Right atrium auricular region (tissue), 2 donors: ENCODE measurements at places on chromosomes 7 and 10.

- no peak for DNase-seq
Observed at GRCh38 chr7:78169992-78170391, 371.4 kb downstream of the PHTF2 start.

- DNase-seq: no peak
Observed at GRCh38 chr10:18104223-18104872, 35.9 kb upstream of the CACNB2 start.

- DNase-seq: no peak
Observed at GRCh38 chr7:47584536-47584895, 2.6 kb upstream of the TNS3 start.

DNA sequence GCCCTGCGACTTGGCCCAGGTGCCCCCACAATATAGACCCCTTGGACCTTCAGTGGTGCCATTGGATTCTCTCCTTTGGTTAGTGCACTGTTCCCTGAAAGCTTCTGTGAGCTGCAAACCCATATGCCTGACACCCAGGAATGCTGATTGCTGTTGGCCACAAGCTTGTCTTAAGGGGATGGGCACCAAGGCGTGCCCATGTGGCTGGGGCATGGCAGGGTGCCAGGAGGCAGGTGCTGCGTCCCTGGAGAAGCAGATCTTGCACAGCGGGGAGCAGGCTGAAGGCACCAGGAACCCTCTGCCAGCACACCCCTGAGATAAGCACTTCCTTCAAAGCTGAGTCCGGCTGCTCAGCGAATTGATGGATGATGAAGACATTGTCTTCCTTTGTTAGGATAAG lies 411.8 kb downstream of the SDK1 start:
- no peak for DNase-seq

DNA sequence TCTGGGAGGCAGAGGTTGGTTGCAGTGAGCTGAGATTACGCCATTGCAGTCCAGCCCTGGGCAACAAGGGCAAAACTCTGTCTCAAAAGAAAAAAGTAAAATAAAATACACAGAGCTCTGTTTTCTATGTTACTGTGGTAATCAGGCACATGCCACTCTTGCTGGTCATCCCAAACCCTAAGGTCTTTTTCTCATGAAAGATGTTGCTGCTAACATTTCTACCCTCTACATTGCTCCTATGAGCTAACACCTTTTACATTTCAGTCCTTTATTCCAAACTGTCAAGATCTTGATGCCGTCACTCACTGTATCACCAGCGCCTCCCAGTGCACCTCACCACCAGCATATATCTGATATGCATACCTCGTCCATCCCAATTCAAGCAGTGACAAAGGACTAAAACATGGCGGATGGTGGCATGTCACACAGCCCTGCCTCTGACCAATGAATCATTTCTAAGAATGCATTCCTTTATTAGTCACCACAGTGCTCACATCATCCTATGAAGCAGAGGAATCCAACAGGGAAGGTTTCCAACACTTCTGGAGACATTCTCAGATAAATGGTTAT lies 4.3 kb downstream of the DAGLB start:
- no peak for DNase-seq

- no peak for DNase-seq
Observed at GRCh38 chr10:14262836-14263425, 67.8 kb downstream of the FRMD4A start.

- DNase-seq: no peak
Observed at GRCh38 chr10:108204528-108205305, 1040.2 kb upstream of the SORCS1 start.

DNA sequence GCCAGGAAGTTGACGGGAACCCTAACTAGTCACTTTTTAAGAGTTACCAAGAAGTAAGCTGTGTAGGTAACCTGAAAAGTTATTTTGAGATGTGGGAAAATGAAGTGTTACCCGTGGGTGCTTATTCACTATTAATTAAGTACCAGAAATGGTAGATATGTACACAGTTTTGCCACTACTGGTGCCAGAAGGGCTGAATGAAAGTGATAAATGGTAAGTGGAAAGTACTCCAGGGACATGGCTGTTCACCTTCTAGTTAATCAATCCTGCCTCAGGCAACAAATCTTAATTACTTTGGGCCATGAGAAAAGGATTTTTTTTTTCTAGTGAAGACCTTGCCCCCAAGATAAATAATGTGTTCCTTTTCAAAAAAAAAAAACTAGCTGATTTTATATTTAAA lies 15.8 kb downstream of the NET1 start:
- DNase-seq: no peak

DNA sequence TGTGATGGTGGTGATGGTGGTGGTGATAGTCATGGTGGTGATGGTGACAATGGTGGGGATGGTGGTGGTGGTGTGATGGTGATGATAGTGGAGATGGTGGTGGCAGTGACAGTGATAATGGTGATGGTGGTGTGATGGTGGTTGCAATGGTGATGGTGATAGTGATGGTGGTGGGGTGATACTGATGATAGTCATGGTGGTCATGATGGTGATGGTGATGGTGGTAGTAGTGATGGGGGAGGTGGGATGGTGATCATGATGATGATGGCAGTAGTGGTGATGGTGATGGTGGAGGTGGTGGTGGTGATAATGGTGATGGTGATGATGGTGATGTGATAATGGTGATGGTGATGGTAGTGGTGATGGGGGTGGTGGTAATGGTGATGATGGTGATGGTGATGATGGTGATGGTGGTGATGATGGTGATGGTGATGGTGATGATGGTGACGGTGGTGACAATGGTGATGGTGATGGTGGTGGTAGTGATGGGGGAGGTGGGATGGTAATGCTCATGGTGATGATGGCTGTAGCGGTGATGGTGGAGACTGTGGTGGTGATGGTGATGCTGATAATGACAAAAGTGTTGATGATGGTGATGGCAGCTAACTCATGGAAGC lies 4.7 kb upstream of the PWWP2B start:
- no peak for DNase-seq

DNA sequence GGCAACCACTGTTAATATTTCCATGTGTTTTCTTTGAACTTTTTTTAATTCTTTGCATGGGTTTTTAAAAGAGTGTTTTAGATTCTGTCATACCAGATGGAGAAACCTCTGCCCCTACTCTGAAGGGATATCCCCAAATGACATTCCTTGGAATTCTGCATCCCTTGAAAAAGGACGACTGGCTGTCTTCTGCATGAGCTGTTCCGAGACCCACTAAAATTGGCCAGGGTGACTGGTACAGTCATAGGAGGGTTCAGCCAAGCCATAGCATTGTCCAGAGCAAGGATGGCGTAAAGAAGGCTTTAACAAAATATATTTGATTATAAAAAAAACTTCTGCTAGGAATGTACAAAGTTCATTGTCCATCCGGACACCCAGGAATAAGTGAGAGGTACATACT lies 952.9 kb downstream of the NRG3 start:
- no peak for DNase-seq

DNA sequence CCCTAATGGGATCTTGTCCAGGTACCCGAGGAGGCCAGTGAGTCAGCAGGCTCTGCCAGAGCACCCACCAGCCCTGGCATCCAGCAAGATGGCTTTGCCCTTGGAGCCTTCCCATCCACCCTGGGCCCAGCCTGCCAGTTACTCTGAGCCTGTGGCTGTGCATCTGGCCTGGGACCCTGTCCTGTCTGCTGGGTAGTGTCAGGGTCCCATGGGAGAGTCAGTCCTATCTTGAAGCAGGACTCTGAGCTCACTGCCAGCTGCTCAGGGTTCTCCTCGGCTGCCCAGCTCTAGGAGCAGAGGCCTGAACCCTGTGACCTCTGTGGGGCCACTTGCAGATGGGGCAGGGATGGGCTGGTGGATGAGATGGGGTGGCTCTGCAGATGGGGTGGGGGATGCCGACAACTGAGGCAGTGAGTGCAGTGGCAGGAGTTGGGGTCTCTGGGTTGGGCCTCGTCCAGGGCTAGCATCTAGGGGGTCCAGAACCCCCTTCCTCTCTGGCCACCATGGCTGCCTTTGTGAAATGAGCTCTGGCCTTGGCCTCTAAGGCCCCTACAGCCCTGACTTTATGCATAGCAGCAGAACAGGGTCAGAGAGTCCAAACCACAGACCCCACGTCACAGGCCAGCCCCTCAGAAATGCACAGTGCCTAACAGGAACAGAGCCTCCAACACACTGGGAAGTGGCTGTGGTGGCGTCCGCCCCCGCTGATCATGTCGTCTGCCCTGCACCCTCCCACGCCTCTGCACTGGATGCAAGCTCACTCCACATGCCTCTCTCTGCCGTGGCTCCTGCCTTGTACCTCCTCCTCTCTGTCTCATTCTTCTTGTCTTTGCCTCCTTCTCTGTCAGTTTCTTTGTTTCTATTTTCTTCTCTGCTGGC lies 88.1 kb upstream of the RET start:
- no peak for DNase-seq

DNA sequence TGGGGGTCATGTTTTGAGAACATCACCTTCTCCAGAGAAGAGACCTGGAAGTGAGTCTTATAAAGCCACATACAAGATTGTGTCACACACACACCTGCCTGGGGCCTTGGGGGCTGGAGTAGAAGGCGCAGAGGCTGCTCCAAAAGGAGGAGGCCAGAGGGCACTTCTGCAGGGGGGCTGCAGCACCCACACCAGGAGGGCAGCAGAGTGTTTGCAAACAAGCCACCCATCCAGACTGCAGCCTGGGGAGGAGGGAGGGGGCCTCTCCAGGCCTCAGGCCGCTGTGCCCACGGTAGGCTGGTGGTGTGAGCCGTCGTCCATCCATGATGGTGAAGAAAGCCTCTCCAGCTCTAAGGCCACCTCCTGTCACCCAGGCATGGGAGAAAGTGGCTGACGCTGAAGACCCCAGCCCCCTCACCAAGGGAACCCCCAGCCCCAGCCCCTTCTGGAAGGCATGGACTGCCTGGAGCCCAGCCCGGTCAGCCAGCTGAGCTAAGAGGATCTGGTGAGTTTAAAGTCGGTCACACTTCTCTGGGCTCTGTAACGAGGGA lies 77.5 kb downstream of the FOXL3 start:
- DNase-seq: no peak

GRCh38 chr7:73395538-73396503 lies 37.8 kb upstream of the FZD9 start:
- no peak for DNase-seq

GRCh38 chr10:7538970-7539654 lies 127.7 kb downstream of the ITIH5 start:
- no peak for DNase-seq

GRCh38 chr7:38502289-38502688 lies 128.9 kb downstream of the AMPH start:
- no peak for DNase-seq

GRCh38 chr10:12445701-12446334 lies 96.5 kb downstream of the CAMK1D start:
- DNase-seq: no peak

- DNase-seq: no peak
Observed at GRCh38 chr10:101639141-101639900, 51.2 kb downstream of the DPCD start.

DNA sequence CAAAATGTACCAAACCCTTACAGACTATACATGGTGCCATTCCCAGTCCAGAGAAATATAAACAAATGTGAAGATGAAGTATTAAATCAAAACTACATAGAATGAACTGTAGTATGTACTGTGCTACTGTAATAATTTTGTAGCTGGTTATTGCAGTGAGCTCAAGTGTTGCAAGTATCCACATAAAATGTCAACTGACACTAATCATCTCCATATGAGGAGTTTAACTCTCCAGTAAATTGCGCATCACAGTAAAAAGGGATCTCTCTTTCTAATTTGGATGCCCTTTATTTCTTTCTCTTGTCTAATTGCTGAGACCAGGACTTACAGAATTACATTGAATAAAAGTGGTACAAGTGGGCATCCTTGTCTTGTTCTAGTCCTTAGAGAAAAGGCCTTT lies 165.5 kb downstream of the CPED1 start:
- DNase-seq: no peak

- no peak for DNase-seq
Observed at GRCh38 chr7:490461-491291, 29.0 kb downstream of the PDGFA start.

GRCh38 chr7:54663186-54663585 lies 95.8 kb downstream of the SEC61G start:
- DNase-seq: no peak

DNA sequence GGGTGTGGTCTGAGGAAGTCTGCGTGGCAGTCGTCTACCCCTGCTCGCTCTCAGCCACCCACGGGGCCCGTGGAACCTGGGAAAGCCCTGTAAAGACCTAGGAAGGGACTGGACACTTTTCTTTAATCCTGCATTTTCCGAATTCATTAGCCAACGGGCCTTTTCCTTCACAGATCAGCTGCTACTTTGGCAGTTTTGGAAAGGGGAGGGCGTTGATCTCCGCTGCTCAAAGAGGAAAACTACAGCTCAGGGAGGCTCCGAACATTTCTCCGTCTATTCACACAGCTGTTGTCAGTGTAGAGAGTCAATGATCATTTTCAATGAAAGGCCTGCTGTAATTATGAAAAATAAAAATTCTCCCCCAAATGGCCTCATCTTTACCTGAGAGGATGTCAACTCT lies 450.1 kb upstream of the MKI67 start:
- DNase-seq: no peak

GRCh38 chr7:30906515-30907240 lies 5.0 kb upstream of the AQP1 start:
- no peak for DNase-seq

- DNase-seq: no peak
Observed at GRCh38 chr10:76350583-76350982, 919.2 kb downstream of the LRMDA start.

DNA sequence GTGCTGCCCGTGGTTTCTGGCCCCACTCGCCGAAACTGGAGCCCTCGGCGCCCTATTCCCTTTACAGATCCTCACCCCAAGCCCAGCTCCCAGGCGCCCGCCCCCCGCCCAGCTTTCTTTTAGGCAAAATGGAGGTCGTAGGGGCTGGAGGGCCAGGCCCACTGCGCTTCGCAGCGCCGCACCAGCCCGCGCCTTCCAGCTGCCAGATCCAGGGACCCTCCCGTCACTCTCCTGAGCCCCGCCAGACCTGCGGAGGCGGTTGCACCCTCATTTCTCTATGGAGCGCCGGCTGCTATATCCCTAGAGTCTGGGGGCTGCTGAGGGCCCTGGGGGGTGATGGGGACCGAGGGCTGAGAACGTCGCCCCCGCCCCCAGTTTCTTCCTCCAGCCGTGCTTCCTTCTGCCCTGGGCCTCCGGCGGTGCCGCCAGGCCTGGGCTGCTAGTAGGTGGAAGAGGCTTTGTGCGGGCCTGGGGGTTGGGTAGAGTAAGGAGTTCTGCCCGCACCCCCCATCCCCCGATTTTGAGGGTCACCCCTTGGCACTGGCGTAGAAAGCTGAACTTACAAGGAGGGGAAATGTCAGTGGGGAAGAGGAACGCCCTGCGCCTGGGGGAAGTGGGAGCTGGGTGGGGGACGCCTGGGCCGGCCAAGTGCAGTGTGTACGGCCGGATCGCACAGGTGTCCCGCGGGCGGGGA lies 1.0 kb downstream of the GNB2 start:
- no peak for DNase-seq

GRCh38 chr7:124718032-124718766 lies 47.4 kb downstream of the GPR37 start:
- DNase-seq: no peak

DNA sequence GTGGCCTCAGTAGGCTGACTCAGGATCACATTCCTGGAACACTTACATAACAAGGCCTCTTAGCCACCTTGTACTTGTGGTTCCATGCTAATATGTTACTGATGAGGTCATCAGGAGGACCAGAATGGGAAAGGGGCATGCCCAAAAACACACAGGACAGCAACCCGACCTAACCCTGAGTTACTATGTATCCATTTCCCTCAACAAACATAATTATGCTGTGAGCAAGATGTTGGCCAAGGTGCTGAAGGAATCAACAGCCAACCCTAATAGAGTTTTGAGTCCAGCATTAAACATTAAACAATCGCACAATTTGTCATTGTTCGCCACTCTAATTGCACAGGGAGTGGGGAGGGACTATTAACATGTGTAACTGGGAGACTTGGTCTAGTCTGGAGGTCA lies 129.4 kb downstream of the PLPP4 start:
- no peak for DNase-seq

GRCh38 chr10:44193166-44193565 lies 191.7 kb downstream of the CXCL12 start:
- no peak for DNase-seq
